ENCODE measurements at places on chromosomes 11 and 22.

DNA sequence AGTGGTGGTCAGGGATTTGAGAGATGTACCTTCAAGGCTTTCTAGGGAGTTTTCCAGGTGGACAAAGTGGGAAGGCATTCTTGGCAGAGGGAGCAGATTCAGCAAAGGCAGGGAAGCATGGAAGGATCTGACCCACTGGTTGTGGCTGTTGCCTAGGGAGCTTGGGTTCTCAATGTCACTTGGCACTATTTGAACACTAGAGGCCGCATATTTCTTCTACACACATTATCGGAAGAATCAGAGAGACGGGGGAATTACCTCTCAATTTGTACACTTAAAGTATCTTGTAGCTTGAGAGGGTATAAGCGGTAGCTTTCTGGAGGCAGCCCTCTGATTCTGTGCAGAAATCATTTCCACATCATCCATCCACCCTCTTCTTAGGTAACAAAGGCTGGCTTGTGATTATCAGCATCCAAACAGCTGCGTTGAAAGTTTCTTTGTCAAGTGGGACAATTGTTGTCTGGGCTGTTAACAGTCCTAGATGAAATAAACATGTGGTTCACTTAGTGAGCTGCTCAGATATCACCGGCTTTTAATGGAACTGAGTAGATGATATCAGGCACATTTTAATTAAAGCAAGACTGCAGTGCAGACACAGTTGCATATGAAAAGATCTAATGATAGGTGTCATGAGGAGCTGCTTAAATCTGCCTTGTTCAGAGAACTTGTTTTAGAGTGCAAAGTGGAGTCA lies 2.6 kb downstream of the NELL1 start:
- DNase-seq: no peak

GRCh38 chr22:19892257-19892879 lies 37.7 kb upstream of the GNB1L start:
- no peak for DNase-seq

GRCh38 chr11:46339816-46340215 lies 7.4 kb upstream of the DGKZ start:
- peak; percentile 64 for DNase-seq

DNA sequence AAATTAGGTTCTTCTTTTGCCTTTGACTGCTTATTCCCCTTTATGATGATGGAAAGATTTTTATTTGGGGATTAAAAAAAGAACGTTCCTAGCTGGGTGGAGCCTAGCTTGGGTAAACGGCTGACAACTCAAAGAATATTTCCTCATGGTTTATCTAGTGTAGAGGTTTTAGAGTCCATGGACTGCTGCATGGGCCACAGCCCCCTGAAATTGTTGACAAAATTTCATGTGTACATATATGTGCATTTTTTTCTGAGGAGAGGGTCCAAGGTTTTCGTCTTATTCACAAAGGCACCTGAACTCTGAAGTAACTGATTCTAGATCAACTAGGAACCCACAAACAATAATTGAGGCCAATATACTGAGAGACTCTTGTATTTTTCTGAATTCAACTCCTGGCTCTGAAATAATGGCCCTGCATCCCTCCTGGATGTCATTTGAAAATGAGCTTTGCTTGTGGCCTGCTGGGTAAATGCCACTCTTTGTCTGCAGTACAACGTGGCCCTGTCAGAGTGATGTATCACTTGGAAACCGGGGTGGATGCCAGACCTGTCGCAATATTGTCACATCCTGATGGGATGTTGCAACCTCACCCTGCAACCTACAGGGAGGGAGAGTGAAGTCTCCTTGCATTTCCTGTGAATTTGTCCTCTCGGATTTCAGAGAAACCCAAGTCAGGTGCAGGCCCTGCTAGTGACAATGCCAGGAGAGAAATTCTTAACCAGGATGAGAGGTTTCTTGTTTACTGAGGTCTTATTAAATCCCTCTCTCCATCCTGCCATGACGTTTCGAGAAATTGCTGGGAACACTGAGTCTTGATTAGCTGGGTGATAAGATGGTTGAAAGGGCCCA lies 33.8 kb downstream of the EHF start:
- peak; percentile 62 for DNase-seq

DNA sequence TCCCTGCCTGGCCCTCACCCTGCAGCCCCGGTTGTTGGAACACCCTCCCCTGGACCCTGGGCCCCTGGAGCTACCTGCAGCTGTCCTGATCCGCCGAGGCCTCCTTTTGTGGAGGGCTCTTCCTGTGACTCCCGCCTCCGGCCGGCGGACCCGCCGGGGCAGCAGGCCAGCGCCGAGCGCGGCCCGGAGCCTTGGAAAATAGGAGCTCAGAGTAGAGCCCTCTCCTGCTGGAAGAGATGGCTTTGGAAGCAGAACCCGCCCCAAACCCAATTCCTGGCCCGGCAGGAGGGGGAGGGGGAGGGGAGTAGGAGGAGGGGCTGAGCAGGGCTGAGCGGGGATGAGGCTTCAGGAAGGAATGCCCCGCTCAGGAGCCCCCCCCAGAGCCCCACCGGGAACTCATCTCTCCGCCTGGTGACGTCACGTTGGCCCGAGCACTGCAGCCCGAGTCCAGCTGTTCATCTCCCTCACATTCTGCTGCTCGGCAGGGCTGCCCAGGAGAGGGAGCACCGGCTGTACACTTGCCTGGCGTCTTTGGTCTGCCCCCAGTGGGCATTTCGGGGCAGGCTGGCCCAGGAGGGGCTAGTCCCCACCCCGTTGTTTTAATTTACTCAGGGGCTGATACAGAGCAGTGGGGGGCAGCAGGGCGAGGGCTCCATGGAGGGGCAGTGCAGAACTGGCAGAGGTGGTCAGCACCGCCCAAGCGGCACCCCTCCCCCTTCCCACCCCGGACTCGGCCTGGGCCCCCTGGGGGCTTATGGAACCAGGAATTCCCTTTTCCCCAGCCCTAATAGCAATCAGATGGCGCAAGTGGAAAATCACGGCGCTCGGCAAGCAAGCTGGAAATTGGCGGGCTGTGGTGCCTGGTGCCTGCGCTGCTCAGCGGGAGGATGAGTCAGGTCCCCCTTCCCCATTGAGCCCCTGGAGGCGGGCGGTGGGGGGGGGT lies at the start of gene MRGPRF:
Gene MRGPRF, minus strand, starts transcription at position 238 of the 943 bp plus-strand sequence. CDS start 3,345 bp downstream, outside the sequence.
- peak; percentile 95 for DNase-seq

DNA sequence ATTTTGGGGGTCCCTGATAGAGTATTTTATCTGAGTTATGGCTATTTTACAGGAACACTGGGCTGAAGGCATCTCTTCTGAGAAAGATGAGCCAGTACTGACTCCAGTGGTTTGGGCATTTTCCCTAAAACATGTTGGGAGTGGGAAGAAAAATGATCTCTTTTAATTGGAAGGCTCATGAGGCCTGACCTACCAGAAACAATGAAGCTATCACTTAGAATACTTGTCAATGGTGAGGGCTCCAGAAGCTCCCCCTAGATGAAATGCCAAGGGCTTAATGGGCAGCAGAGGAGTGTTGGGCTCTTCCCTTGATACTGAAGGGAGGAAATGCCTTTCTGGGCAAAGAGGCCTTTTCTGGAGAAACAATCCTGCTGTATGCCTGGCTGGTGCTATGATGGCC lies 63.5 kb upstream of the BDNF start:
- no peak for DNase-seq
